ENCODE measurements at places on chromosomes 3 and 15.
A peak's percentile ranks its signal among the peaks of the same experiment; 100 is the strongest.

GRCh38 chr15:70475921-70476320 lies 287.4 kb downstream of the UACA start:
- no peak for DNase-seq

- no peak for DNase-seq
Measured at GRCh38 chr3:17491601-17492000, 250.8 kb downstream of the TBC1D5 start.

- no peak for DNase-seq
Measured at GRCh38 chr15:91887921-91888373, 34.4 kb downstream of the SLCO3A1 start.

DNA sequence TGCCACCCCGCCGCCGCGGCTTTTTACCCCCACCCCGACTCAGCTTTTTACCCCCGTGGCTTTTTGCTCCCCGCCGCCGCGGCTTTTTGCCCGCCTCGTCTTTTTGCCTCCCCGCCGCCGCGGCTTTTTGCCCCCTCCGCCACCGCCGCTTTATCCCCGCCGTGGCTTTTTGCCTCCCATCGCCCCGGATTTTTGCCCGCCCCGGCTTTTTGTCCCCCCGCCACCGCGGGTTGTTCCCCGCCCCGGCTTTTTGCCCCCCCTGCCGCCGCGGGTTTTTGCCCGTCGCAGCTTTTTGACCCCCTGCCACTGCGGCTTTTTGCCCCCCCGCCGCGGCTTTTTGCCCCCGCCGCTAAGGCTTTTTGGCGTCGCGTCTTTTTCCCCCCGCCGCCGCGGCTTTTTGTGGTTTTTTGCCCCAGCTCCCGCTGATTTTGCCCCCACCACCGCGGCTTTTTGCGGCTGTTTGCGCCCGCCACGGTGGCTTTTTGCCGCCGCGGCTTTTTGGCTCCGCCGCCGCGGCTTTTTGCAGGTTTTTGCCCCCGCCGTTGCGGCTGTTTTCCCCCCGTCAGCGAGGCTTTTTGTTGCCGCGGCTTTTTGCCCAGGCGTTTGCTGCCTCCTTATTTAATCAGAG lies 597.2 kb downstream of the GOLGA6L6 start:
- DNase-seq: no peak

DNA sequence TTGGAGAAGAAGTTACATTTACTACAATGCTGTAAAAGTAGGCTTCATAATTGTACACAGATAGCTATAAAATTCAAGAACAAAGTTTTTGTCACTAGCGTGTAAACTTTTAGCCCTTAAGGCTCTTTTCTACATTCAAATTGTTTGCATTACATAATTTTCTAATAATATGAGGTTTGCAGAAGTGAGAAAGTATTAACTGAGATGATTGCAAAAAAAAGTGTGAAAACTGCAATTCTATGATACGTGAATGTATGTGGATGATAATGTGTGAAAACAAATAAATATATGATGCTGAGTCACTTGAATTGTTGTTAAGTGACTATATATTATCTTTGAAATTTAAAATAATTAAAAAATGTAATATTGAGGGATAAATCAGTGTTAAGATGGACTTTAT lies 557.5 kb downstream of the NAALADL2 start:
- no peak for DNase-seq

GRCh38 chr3:172317984-172318383 lies 130.3 kb downstream of the GHSR start:
- peak; percentile 77 for DNase-seq

DNA sequence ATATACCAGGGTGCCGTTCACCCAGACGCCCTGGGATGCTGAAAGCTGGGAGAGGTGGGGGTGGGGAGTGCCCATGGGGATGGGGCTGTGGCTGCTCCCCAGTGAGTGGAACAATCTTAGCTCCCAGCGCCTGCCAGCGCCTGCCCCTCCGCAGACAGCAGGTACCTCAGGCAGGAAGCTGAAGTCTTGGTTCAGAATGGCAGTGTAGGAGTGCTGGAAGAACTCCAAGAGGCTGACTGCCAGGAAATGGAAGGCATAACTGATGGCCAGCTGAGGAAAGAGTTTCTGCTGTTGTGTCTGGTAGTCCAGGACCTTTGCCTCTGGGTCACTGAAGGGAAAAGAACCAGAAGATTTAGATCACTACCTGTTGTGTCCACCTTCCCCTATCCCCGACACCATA lies 8.4 kb downstream of the ACOX2 start:
- DNase-seq: no peak

- DNase-seq: no peak
Measured at GRCh38 chr15:81098349-81098748, 35.7 kb upstream of the CFAP161 start.

DNA sequence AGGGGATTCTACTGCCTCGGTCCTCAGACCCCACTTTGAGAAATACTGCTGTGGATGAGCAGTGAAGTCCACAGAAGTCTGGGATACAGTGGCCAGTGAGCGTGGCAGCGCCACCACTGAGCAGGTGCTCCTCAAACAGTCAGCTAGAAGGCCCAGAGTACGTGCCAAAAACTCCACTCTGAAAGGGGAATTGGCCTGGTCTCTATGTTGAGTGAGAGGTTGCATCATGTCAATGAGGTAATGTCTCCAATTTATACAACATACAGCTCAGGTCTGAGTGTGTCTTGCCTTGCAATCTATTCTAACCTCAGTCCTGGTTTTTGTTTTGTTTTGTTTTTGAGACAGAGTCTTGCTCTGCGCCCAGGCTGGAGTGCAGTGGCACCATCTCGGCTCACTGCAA lies 53.3 kb upstream of the ETV5 start:
- no peak for DNase-seq

DNA sequence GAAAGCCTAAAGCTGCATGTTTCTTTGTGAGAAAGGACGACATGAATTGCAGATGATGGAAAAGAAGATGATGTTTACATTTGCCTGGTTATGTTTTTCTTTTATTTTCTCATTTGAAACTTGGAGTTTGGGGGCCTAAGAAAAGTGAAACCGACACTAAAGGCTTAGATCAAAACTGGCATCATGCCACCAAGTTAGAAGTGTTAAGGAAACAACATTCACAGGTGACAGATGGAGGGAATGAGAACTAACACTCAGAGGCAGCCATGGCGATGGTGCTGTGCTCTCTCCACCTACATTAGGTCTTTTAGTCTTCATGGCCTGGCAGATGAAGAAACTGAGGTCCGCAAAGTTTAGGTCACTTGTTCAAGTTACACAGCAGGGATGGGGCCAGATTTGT lies 923.6 kb downstream of the TUSC7 start:
- DNase-seq: no peak

- DNase-seq: no peak
Measured at GRCh38 chr15:100264994-100265640, 76.7 kb downstream of the ADAMTS17 start.

DNA sequence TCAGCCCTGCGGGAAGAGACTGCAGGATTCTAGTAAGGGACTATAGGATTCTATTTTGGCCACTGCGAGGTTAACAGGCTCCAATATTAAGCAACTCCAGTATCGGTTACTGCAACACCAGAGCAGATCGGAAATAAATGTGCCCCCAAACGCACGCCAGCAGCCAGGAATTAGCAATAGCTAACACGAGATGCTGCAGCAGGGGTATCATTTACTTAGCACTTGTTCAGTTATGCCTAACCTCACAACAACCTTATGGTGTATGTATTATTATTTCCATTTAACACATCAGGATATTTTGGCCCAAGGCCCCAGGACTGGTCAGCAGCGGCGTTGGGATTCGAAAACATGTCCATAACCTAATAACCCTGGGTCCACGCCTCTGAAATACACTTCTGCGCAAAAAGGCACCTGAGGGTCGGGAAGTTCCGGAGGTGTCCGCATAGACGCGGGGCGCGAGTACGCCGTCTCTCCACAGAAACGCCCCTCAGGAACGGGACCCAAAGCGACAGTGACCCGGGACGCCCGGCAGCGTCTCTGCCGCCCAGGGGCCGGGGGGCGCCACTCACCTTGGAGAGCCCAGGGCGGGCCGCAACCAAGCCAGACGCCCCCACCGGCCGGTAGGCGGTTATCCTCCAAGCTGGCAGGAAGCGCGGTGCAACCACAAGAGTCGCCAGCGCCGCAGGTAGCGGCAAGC lies 681 bp downstream of the PIK3CB start:
- no peak for DNase-seq

Measured in AG04449 (cell line).